T-helper 1 cell (primary cell): ENCODE measurements at places on chromosomes 11 and 22.

GRCh38 chr11:107092667-107093066, 74.4 kb upstream of the GUCY1A2 start:
- DNase-seq, result no peak

- no peak for DNase-seq
These were observed 376.7 kb upstream of the RAG2 start for GRCh38 chr11:36974771-36975170.

- DNase-seq, result no peak
These were observed 177.1 kb downstream of the HIPK3 start for GRCh38 chr11:33434294-33434693.

- no peak for DNase-seq
These were observed 104.5 kb downstream of the FAT3 start for GRCh38 chr11:92329137-92329536.

- no peak for DNase-seq
These were observed 3.6 kb upstream of the PHLDA2 start for GRCh38 chr11:2932850-2933251.

DNA sequence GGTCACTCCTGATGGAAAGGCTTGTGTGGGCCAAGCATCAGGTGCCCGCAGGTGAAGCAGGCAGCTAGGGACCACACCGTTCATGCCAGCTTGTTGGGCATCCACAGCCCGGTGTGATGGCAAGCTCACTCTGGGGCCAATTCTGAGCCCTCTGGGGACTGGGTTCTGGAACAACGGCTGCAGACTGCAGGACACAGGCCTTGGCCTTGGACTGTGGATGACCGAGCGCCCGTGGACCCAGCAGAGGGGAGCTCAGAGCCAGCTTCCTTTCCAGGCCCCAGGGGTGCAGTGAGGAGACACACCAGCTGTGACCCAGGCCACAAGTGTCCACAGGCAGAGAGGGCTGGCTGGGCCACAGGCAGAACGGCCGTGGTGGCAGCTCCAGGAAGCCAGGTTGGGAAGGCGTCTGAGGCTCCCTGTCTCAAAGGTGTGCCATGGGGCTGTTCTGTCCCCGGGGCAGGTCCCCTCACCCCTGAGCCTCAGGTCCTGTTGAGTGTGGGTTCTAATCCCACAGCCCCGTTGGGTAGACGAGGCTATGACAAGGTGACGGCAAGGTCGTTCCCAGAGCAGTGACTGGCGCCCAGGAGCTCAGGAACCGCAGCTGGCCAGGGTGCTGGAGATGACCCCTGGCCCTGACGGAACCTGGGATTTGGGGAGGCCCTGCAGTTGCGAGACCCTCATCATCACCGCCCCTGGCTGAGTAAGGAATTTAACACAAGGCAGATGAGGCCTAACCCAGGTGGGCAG, 1079.4 kb downstream of the BRD1 start:
- DNase-seq, result no peak

GRCh38 chr11:76799066-76799804, 16.1 kb downstream of the TSKU start:
- DNase-seq, result peak; percentile 61

- no peak for DNase-seq
These were observed 28.0 kb downstream of the OR5B17 start for GRCh38 chr11:58330861-58331260.

GRCh38 chr11:8355416-8355742, 91.7 kb upstream of the LMO1 start:
- DNase-seq, result no peak

- no peak for DNase-seq
These were observed 10.0 kb downstream of the SIK2 start for GRCh38 chr11:111612224-111612623.

DNA sequence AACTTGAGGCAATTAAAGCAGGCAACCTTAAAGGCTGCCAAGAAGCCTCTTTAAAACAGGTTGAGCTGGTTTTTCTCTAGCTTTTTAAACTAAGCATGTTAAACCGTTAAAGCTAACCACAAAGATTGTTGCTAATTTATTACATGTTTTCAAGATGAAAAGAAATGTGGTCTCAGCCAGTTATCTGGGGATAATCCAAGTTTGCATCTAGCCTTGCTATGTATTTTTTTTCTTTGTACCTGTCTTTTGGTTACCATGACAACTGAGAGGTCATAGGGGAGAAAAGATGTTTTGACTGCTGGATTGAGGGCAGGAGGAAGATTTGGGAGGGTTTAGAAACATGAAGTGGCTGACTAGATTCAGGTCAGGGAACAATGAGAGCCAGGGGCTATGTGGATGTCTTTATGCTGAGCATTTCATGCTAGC, 19.2 kb upstream of the PGM2L1 start:
- no peak for DNase-seq

DNA sequence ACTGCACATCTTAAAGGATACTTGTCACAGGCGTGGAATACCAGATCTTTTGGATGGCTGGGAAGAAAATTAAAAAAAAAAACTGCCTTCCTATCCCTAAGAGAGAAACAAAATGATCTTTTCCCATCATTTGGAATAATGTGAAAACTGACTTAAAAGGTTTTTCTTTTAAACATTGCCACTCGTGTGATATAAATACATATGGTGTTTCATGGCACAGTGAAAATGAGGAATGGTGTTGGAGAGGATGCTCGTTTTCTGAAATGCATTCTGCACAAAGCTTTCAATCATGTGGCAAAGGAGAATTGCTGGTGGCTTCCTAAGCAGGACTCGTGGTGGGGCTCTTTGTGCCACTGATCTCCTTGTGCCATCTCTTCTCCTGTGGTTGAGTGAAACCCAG, 74.9 kb upstream of the LRRC4C start:
- no peak for DNase-seq

GRCh38 chr11:77411717-77412441, 62.0 kb downstream of the PAK1 start:
- DNase-seq, result peak; percentile 47

DNA sequence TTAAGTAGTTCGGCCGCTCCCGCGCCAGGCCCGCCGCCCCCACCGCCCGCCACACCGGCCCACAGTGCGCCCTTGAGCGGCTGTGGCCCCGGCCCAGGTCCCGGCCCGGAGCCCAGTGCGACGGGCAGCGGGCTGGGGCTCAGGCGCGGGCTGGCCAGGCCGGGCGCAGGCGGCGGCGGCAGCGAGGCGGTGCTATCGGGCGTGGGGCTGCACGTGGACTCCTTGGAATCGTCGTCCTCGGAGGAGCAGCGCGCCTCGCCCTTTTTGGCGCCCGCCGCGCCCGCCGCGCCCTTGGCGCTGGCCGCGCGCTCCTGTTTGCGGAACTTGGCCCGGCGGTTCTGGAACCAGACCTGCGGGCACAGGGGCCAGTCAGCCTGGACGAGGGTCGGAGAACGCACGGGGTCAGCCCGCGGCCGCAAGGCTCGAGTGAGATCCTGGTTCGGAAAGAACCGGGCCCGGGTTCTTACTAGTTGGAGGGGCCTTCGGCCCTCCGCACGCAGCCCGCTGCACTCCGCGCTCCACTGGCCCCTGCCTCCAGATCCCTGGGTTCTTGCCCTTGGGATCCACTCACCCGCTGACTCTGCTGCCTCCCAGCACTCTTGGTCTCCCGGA, 4.0 kb downstream of the PHOX2A start:
- no peak for DNase-seq

- no peak for DNase-seq
These were observed 1.2 kb downstream of the DGCR2 start for GRCh38 chr22:19120829-19121630.

GRCh38 chr11:9103542-9104276, 12.3 kb upstream of the SCUBE2 start:
- DNase-seq, result no peak

GRCh38 chr11:65182258-65183170, 786 bp downstream of the CAPN1 start:
- no peak for DNase-seq

- peak; percentile 60 for DNase-seq
These were observed 84.1 kb downstream of the LARGE2 start for GRCh38 chr11:46006418-46007070.

DNA sequence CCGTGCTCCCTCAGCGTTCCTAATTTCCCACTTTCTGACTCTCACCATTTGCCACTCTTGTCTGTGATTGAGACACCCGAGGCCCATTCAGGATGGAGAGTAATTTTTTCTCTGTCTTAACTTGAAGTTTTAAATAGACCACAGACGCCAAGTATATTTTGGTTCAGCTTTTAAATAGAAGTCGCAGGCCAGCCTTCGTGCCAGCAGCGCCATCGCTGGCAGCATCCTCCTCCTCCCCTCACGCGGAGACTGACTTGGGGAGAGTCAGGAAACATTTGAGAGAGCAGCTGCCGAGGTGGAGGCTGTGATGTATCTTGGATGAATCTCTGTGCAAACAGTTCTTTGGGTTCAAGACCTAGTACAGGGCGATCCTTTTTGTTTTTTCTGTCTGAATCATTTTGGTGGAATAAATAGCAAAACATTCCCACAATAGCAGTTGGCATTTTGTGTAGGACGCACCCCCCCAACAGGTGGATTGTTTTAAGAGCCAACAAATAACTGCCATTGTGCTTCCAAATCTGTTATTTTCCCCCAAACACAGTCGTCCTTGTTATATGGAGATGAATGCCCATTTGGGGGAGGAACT, 889 bp upstream of the DMC1 start:
- DNase-seq, result peak; percentile 9

GRCh38 chr11:17077240-17077519, 287 bp downstream of the RPS13 start:
- DNase-seq, result no peak

DNA sequence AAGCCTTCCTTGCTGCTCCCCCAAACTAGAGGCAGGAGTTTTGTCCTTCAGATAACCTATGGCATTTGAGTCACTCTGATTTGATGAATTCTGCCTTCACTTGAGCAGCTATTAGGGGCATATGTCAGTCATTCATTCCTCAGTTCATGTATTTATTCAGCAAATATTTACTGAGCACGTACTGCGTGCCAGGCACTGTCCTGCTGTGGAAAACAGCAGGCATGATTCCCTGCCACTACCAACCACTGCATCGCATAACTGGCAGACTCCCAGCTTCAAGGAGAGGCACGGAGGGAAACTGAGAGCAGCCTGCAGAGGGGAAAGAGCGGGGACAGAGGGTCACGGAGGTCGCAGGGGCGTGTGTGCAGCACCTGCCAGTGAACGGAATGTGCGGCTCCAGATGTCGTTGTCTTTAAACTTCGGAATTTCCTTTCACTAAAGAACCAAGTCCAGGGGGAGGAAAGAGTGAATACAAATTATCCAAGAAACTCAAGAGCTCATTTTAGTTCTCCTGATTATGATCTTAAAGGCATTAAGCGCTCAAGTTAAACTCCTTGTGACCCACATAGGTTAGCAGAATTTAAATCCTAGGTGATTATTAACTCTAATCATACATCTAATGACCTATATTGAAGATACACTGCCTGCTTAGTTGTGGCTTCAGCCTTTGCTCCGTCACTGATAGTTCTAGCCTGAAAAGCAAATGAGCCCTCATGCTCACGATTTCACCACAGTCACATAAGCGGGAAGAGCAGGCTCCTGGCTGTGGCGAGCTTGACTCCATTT, 12.6 kb downstream of the PPARA start:
- no peak for DNase-seq

GRCh38 chr22:31933406-31933805, 10.9 kb upstream of the YWHAH start:
- no peak for DNase-seq

DNA sequence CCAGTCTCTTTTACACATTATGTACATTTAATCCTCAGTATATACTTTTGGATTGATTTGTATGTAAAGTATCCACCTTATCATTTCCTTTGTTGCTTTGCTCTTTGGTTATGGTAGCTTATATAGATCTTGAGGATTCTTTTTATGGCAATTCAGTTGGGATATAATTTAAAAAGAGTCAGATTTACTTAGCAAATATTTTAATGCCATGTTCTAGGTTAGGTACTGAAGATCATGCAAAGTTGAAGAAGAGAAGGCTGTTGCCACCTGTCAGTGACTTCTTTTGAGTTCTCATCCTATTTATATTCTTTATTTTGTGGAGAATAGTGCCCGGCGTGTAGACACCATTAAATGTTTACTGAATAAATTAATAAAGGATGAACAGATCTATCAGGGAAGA, 279.7 kb downstream of the TMEM135 start:
- no peak for DNase-seq

DNA sequence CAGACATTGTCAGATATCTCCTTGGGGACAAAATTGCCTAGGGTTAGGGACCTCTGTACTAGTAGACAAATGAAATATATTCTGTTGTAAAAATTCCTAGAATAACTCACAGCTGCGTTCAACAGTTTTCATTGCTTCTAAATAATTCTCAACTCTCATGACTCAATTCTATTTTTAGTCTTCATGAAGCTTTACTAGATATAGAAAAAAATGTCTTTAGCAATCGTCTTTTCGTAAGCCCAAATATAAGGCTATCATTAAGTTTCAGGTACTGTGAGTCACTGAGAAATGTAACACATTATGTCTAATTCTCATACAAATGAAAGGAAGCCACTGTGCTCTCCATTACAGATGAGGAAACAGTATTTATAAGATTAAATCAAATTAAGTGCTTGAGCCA, 6.4 kb downstream of the MMP12 start:
- DNase-seq, result no peak

GRCh38 chr11:116638463-116638862, 134.3 kb downstream of the BUD13 start:
- no peak for DNase-seq

DNA sequence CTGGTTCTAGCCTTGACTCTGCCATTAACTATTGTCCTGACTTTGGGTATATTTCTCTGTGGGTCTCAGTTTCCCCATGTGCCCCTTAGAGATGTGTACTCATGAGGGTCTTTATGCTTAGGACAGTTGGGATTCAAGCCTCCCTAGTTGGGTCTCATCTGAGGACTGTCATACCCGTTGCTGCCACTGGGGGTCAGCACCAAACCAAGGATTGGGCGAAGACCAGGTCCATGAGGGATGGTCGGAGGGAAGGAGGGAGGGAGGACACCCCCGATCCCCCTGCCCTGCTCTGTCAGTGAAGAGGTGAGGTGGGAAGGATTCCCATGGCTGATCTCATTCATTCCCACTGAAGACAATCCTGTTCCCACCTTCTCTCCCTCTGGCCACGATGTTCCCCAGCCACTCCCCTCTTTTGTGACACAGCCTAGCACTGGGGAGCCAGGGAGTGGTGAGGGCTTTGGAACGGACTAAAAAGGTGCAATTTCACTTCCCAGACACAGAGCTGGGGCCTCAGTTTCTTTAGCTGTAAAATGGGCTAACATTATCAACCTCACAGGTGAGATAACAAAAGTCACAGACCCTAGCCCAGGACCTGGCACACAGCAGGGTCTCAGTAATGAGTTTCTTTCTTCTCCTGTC, 12.4 kb upstream of the KLHL35 start:
- peak; percentile 65 for DNase-seq

DNA sequence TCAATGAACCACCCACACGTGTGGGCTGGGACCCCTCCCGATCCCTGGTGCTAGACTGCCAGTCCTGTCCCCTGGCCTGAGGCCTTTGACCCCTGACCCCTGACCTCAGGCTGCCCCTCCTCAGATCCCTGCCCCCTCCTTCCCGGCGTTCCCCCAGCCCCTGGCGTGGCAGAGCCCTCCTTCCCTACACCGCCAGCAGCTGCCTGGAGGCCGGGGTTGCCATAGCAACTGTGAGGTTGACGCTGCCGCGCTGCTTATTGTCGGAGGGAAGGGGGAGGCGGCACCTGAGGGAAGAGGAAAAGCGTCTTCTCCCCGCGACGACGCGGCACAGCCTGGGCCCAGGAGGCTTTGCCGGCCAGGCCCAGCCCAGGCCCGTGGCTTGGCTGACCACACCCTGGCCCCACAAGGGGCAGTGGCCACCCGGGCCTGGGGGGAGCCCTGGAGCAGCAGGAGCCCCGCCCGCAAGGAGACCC, 32.6 kb downstream of the SHANK3 start:
- DNase-seq, result no peak

GRCh38 chr11:114059278-114059983, at the start of gene ZBTB16:
Gene ZBTB16, plus strand, starts transcription at chr11:114059711. Its CDS starts 3,590 bp downstream, at chr11:114063301.
- DNase-seq, result peak; percentile 49

- DNase-seq, result no peak
These were observed 8.1 kb downstream of the YWHAH start for GRCh38 chr22:31952472-31952871.
